Stimulated activated CD4-positive, alpha-beta T cell treated with anti-CD3 and anti-CD28 coated beads, Interleukin-4, amount 100 ng/mL, for 4 hours (primary cell): ENCODE measurements at places on chromosomes 1 and 21.

DNA sequence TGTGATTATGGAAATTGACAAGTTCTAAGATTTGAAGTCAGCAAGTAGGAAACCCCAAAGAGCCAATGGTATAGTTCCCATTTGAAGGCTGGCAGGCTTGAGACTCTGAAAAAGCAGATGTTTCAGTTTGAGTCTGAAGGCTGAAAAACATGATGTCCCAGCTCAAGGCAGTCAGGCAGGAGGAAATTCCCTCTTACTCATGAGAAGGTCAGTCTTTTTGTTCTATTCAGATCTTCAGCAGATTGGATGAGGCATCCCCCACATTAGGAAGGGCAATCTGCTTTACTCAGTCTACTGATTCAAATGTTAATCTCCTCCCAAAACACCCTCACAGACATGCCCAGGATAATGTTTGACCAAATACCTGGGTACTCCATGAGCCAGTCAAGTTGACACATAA, 372.5 kb upstream of the ST6GALNAC5 start:
- no peak for DNase-seq

DNA sequence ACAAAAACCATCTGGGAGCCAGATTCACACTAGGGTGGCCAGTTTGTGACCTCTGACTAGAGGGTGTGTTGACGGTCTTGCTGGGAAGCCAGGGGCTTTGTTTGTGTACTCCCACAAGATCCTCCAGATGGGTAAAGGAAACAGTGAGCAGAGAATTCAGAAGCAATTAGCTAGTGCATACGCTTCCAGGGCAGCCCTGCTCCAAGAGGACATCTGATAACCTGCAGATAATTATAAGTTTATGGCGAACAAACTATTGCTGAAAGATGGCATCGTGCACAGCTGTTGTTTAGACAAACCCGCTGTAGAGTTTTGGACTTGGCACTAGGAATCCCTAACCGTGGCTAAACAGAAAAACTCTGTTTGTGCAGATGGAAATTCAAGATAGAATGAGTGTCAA, 326.4 kb downstream of the TGFB2 start:
- DNase-seq, result no peak

- no peak for DNase-seq
Measured at GRCh38 chr1:89912073-89912472, 82.8 kb upstream of the ZNF326 start.

- DNase-seq, result no peak
Measured at GRCh38 chr1:190373705-190374336, 103.8 kb downstream of the BRINP3 start.

DNA sequence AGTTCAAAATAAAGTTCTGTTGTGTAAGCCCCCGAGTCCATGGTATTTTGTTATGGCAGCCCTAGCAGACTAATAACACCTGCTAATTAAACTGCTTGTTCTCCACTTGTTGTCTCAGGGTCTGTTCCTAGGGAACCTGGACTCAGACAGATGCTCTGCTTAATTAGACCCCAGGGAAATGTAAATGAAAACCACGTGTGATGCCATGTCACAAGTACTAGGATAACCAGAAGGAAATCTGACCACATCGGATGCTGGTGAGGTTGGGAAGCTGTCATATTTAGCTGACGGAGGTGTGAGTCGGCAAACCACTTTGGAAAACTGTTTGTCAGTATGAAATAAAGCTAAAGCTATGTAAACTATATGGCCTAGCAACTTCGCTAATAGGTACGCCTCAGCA, 19.6 kb downstream of the EDN2 start:
- no peak for DNase-seq

DNA sequence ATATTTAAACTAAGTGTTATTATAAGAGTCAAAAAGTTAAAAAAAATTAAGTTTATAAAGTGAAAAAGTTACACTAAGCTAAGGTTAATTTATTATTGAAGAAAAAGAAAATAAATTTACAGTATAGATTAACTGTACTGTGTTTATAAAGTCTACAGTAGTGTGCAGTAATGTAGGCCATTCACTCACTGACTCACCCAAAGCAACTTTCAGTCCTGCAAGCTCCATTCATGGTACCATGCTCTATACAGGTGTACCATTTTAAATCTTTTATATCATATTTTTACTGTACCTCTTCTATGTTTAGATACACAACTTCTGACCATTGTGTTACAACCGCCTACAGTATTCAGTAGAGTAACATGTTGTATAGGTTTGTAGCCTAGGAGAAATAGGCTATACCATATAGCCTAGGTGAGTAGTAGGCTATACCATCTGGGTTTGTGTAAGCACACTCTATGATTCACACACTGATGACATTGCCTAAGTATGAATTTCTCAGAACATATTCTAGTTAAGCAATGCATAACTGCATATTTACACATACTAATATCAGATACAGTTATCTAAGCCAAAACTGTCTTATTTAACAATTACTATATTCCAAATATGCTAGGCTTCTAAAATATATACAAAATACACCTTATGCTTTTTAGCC, 80.6 kb upstream of the GFI1 start:
- DNase-seq, result no peak

- no peak for DNase-seq
Measured at GRCh38 chr1:212685429-212685828, 14.2 kb downstream of the BATF3 start.

DNA sequence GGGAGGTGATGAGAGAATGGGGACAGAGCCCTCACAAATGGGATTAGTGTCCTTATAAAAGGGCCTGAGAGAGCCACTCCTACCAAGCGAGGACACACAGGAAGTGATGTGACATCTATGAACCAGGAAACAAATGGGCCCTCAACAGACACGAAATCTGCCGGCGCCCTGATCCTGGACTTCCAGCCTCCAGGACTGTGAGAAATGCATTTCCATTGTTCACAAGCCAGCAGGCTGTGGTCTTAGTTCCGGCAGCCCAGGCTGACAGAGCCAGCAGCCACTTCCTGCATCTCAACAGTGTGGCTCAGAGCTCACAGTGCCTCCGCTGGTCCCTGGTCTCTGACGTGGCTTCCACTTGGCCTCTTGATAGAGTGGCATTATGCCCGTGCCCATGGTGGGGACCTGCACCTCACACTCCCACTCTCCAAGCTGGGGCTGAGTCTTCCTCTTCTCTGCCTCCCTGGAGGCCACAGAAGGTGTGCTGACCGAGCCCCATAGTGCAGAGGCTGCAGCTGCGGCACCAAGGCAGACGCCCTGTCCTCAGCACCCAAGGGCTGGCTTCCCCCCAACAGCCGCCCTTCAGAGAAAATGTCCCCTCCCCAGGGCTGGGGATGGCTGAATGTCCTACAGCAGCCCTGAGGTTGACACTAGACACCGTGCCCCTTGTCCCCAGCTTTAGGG, 44.9 kb downstream of the ACOT7 start:
- peak; percentile 37 for DNase-seq

GRCh38 chr1:109398343-109399225, 866 bp upstream of the SORT1 start:
- no peak for DNase-seq

- DNase-seq, result no peak
Measured at GRCh38 chr1:230561570-230561969, 80.7 kb upstream of the COG2 start.

GRCh38 chr1:16981269-16981849, 939 bp upstream of the MFAP2 start:
- DNase-seq, result no peak

DNA sequence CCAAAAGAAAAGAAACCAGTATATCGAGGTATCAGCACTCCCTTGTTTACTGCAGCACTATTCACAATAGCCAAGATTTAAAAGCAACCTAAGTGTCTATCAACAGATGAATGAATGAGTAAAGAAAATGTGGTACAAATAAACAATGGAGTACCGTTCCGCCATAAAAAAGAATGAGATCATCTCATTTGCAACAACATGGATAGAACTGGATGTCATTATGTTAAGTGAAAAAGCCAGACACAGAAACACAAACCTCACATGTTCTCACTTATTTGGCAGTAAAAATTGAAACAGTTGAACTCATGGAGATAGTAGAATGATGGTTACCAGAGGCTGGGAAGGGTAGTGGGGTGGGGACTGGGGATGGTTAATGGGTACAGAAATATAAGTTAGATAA, 4.3 kb upstream of the GNG5 start:
- no peak for DNase-seq

- DNase-seq, result no peak
Measured at GRCh38 chr1:24110642-24111261, 1.2 kb downstream of the MYOM3 start.

- DNase-seq, result no peak
Measured at GRCh38 chr1:83905315-83905907, 93.5 kb downstream of the TTLL7 start.

- DNase-seq, result no peak
Measured at GRCh38 chr1:53557830-53558738, 98.9 kb downstream of the DMRTB1 start.

DNA sequence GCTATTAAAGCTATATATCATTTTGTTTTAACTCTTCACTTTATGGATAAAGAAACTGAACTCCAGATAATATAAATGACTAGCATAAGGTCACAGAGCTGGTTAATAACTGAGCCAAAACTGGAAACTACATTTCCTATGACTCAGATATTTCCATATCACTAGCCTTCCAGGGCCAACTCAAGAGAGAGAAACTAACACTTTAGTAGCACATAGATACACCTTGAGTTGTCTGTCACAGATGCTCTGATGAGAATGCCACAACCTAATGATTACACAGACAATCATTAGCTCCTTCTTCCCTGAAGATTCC, 40.7 kb downstream of the NME7 start:
- DNase-seq, result no peak

GRCh38 chr21:37593015-37593414, 226.4 kb downstream of the DYRK1A start:
- DNase-seq, result no peak

DNA sequence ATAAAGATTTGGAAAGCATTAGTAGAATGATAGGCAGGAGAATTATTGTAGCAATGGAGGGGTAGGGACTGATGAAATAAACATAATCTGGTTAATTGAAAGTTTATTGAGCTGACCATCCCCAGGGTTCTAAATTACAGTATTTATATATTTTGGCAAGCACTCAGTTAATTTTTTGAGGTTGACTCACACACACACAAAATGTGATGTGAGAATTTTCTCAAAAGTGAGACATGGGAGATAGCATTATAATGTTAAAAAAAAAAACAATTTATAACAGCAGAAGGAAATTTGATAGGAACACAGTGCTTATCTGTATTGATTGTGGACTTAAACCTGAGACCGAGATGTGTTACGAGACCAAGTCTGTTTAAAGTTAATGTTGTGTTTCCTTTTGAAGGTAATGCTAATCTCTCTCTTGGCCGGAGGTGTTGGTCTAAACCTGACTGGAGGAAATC, 24.6 kb downstream of the TRIM45 start:
- DNase-seq, result no peak

GRCh38 chr1:211589782-211590721, 11.1 kb upstream of the SLC30A1 start:
- DNase-seq, result no peak

DNA sequence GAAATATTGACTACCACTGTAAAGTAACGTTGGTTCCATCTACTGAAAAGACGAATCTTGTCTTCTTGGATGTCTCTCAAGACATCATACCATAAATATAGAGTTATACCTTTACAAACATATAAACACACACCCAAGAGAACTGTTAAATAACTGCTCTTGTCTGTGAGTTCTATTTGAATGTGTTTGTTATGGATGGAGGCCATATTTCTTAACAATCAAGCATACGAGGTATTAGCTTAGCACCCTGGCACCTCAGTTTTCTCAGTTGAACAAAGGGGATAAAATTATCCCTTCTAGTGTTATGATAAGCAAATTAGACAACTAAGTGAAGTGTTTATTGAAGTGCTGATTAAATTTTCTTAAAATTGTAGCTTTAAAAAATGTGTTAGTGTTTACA, 336.6 kb upstream of the ZRANB2 start:
- no peak for DNase-seq

DNA sequence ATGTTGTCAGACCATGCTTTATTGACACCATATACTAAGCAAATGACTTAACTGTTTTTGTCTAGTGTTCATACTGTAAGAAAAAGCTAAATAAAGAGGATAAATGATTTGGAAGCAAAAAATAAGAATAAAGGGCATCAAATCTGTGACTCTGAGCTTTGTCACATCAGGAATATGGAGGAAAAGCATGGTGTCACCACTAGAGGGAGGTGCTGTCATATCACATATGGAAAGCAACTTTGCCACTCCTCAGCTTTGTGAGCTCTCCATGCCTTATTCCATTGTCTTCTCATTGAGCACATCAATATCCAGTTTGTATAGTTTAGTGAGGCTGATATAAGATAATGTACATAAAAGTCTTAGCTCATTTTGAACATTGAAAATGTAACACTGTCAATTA, 20.8 kb upstream of the GBP1 start:
- no peak for DNase-seq

GRCh38 chr1:30420519-30421050, 302.8 kb downstream of the MATN1 start:
- DNase-seq, result no peak

GRCh38 chr1:53643041-53643880, 95.7 kb downstream of the GLIS1 start:
- DNase-seq, result no peak

DNA sequence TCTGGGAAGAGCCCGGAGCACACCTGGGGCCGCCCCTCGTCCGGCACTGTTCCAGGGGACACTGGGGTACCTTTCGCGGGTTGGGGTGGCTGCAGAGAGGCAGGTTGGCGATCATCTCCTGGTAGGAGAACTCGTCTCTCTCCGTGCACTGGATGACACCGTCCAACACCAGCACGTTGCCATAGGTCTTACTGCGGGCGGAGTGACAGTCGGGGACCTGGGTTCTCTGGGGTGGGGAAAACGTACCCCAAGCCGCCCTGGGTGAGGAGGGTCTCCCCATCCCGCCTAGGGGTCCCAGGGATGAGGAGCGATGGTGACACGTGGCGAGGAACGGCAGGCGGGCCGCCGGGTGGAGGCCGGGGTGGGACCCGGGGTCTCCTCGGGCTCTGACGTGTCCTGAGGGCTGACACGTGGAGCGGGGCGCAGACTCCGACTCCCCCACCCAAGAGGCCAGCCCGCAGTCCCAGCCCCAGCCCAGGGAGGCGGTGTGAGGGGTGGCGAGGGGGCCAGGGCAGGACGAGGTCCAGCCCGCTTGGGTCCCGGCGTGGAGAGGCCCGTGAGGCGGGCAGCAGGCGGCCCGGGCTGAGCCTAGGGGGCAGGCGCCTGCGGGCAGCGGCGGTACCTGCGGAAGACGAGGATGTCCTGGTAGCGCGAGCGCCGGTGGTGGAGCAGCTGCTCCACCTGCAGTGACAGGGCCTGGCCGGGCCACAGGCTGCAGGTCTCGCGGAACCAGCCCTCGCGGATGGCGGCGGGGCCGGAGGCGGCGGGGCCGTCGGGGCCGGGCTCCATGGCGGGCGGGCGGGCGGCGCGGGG, 457 bp downstream of the SRM start:
- DNase-seq, result no peak

DNA sequence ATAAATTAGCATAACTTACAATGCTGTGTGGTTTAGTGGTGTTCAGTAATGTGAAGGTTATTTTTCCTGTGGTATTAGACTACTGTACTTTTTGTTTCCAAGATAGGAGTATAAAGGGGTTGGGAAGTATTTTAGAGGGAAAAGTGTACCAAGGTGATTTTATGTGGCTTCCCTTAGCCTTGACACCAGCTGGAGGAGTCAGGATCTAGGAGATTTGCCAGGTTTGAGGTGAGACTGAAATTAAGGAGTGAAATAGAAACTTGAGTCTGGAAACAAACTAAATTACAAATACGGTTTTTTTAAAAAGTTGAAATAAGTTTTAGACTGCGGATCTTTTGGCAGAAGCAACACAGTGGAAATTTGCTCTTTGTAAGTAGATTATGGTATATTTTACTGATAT, 32.3 kb downstream of the COG2 start:
- no peak for DNase-seq
